ENCODE measurements at places on chromosomes 3 and 15.

DNA sequence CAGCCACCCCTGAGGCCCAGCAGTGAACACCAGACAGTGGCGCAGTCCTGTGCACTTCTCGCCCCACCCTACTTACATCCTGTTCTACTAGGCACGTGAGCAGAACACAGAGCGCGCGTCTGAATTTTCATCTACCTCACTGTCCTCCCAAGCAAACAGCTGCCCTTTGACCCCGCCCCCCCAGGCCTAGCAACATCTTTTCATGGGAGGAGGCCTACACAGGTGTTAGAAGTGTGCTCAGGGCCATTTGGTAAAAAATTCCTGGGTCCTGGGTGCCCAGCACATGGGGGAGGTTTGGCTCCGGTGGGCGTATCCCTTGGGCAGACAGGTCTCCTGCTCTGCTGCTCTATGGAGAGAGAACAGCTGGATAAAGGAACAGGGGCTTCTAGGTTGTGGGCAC, 95.0 kb downstream of the MYLK start:
- DNase-seq = no peak

DNA sequence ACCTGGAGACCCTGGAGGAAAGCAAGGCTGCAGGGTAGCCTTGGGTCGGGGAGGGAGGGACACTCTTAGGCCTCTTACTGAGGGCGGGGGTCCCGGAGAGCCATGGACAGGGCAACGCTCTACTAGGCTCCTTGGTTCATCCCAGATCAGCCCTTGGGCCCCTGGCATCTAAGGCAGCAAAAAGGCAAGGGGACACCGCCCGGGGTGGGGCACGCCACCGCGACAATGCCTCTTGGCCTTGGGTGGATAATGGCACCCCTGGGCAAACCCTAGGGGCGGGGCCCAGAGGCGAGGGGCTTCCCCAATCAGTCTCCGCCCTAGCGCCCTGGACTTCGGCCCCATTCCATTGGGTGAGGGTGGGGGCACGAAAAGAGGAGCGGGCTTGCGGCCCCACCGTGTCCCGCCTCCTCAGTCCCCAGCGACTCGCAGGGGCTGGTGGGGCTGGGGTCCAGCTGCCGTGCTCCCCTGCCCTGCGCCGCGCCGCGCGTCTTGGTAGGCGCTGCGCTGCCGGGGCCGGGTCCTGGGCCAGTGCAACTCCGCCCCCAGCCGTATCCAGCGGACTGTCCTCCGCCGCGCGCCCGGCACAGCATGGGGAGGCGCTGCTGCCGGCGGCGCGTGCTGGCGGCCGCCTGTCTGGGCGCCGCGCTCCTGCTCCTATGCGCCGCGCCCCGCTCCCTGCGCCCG, at the start of gene CHST13:
Gene CHST13, plus strand, starts transcription at position 411 of the 684 bp plus-strand sequence. Its CDS starts 178 bp downstream, at position 589.
- DNase-seq = peak; percentile 27

DNA sequence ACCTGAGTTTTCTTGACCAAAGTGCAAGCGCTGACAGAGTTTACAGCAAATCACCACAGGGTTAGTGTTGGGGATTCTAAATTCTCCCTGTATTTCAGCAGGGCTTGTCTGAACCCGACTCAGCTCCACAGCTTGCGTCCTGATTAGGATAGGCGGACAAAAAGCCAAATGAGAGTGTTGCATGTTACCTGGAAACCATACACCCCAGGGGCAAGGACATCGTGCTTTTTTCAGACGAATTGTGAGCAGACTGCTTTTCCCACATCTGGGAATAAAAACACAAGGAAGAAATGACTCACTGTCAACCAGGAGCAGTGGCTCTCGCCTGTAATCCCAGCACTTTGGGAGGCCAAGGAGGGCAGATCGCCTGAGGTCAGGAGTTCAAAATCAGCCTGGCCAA, 3.0 kb downstream of the DZIP1L start:
- DNase-seq = no peak

GRCh38 chr15:38721568-38721945, 156.9 kb upstream of the RASGRP1 start:
- no peak for DNase-seq

GRCh38 chr15:40914013-40914412, 15.1 kb upstream of the DLL4 start:
- no peak for DNase-seq

GRCh38 chr3:64685331-64685799, 2.4 kb downstream of the ADAMTS9 start:
- no peak for DNase-seq

DNA sequence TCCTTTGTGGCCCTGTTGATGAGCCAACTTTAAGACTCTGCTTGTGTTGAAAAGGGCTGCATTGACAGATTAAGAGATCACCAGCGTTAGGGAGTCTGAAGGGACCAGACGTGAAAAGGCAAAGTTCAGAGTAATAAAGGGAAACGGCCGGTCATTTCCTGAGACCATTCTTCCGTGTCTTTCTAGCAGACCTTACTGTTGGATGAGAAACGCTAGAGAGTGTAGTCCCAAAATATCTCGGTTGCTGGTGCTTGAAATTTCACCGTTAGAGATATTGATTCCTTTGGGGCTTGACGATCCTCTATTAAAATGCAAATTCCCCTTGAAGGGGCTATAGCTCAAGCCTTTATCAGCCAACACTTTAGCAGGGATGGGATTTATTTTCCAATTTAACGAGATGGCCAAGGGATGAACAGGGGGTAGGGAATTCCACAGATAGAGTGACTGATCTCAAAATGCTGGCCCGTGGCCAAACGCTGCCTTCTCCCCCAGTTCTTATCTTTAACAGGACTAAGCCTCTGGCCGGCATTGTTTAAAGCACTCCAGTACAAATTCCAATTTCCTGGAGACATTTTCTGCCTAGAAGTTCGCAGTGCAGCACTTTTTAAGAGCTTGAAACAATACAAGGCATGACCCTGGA, 250.4 kb downstream of the TJP1 start:
- DNase-seq = no peak

- DNase-seq = no peak
Observed at GRCh38 chr3:63364495-63364894, 86.4 kb downstream of the SYNPR start.

GRCh38 chr15:69389426-69389825, 24.7 kb upstream of the KIF23 start:
- DNase-seq = no peak

GRCh38 chr3:32817558-32818228, at the start of gene TRIM71:
Gene TRIM71 (plus strand): TSS chr3:32817997. CDS start chr3:32818081, 84 bp downstream.
- peak; percentile 50 for DNase-seq

GRCh38 chr3:110311541-110311940, 760.1 kb upstream of the NECTIN3 start:
- DNase-seq = no peak

- peak; percentile 79 for DNase-seq
Observed at GRCh38 chr3:127483902-127484591, 106.5 kb downstream of the TPRA1 start.

GRCh38 chr3:10238345-10239183, 9.7 kb upstream of the TATDN2 start:
- DNase-seq = peak; percentile 53

DNA sequence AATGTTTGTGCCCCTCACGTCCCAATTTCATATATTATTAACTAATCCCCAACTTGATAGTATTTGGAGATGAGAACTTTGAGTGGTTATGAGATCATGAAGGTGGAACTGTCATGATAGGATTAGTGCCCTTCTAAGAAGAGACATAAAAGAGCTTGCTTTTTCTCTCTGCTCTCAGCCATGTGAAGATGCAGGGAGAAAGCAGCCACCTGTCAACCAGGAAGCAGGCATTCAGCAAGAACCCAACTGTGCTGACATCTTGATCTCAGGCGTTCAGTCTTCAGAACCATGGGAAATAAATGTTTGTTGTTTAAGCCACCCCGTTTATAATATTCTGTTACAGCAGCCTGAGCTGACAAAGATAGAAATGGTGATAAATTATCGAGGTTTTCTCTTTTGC, 278.7 kb upstream of the KCNMB2 start:
- no peak for DNase-seq

DNA sequence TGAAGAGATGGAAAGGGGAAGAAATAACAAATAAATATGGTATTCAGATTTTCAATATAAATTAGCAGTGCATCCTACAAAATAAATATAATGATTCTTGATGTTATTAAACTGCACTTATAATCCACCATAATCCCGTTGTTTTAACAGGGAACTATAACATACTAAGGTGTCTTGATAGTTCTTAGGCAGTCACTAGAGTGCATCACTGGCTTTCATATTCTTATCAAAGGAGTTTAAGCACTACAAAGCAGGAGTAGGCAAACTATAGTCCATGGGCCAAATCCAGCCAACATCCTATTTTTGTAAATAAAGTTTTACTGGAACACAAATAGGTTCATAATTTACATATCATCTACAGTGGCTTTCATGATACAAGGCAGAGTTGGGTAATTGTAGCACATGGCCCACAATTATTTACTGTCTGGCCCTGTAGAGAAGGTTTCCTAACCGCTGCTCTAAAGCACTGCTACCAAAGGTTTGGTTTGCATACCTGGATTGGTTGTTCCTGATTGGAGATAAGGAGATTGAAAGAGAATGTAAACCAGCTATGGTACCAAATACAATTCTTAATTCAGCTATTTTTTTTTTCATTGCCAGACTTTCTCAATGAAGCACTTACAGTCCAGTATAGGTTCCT, 104.3 kb downstream of the ZNF280D start:
- no peak for DNase-seq

- no peak for DNase-seq
Observed at GRCh38 chr15:42009474-42009873, 11.4 kb downstream of the PLA2G4E start.

GRCh38 chr3:56942523-56942922, 117.9 kb upstream of the SPATA12 start:
- DNase-seq = peak; percentile 17

DNA sequence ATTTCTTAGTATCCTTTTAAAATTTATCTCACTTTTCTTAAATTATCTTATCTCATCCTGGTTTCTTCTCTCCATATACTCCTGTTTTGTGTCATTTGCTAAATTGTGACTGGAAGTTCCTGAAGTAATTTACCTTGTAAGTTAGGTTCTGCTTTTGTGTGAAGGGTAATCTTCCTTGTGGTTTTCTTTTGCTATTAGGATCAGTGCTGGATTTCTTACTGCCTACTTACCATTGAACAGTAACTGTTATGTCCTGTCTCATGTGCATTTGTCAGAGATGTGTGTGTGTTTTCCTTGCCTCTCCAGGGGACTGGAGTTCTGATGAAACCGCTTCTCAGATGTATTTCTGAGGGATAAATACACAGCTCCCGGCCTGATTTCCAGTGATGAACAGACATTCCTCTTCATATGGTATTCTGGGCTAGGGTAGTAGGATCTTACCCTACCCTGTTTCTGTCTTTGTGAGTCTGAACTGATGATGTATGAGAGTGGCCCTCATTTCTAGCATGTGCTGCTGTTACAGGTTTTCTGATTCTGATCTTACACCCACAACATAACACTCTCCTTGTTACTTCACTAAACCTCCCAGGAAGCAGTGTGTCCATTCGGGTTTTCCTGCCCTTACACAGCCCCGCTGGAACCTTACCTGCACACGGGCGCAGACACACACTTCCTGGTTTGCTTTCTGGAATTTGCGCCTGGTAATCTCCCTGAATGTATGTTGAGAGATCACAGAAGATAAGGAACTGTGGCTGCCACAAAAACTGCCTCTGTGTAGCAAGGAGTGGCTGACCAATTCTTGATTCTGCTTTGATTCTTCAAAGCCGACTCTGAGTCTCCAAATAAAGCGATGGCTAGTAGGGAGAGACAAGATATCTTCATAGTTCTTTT, 14.7 kb downstream of the PAK2 start:
- DNase-seq = no peak

DNA sequence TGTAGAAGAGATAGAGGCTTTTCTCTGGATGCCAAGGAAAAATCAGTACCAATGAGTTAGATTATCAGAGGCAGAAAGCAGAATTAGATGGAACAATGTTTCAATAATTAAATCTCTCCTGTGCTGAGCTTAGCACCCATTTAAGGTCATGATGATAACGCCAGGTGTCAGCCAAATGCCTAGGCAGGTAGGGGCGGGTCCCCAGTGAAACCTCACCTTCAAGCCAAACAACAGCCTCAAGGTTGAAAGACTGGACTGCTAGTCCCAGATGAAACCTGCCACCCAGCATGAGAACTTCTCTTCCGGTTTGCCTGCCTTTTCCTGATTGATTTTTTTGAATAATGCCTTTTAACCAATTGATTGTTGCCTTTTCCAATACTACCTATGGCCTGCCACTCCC, 363.0 kb downstream of the PLOD2 start:
- DNase-seq = no peak

GRCh38 chr3:99534951-99535704, 103.3 kb upstream of the COL8A1 start:
- DNase-seq = no peak

- peak; percentile 67 for DNase-seq
Observed at GRCh38 chr15:90530250-90531051, 728 bp downstream of the CRTC3 start.

DNA sequence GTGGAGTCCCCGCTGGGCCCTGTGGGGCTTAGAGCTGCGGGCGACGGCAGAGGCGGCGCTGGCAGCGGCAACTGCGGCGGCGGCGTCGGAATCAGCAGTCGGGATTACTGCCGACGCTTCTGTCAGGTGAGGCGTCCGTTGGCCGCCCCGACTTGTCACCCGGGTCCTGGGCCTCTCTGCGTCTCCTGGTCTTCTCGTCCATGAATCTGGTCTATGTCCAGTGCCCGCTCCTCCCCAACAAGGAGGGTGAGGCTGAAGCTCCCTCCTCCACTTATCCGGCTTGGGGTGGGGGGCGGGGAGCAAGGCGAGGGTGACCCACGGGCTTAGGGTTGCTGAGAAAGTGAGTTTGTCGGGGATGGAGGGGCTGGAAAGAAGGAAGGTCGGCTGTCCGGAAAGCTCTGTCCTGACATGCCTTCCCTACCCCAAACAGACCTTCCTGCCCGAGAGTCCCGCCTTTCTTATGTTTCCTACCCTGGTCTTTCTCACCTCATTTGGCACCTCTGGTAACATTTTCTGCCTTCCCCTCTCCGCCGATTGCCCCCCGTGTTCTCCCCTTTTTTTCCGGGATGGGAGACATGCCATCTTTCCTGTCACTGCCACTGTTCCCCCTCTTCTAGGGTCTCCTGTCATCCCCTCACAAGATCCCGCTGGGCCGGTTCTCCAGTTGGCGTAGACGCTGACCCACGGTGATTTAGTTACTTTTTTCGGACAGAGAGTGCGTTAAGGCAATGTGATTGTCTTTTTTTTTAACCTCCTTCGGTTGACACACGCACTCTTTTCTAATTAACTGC, 520 bp downstream of the ZNF654 start:
- DNase-seq = no peak

GRCh38 chr3:144413068-144413467, 441.4 kb downstream of the DIPK2A start:
- no peak for DNase-seq

GRCh38 chr15:36886191-36886590, 214.2 kb downstream of the MEIS2 start:
- DNase-seq = no peak

DNA sequence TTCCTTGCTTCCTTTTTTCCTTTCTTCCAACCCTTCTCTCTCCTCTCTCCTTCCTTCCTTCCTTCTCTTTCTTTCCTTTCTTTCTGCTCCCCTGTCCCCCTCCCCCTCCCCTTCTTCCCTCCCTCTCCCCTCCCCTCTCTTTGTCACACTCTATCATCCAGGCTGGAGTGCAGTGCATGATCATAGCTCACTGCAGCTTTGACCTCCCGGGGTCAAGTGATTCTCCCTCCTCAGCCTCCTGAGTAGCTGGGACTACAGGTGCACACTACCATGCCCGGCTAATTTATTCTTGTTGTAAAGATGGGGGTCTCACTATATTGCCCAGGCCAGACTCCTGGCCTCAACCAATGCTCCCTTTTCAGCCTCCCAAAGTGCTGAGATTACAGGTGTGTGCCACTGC, 18.7 kb downstream of the NFKBIZ start:
- no peak for DNase-seq

GRCh38 chr15:35014241-35014640, 26.2 kb upstream of the ZNF770 start:
- no peak for DNase-seq
